Airway epithelial cell (primary cell): ENCODE measurements at places on chromosomes 16 and 17. TPM values are rescaled to one million over a fixed set of nuclear protein-coding genes. Genes with fewer than 3 reads are reported as not detected.

KCNH4 gene
- not detected in 2 replicates for total RNA-seq

SLFN5 gene
- total RNA-seq, result 18.0 and 18.5 TPM in 2 replicates

GRAP gene
- total RNA-seq, result 0.05 and 0.07 TPM in 2 replicates

CCNF gene
- 19.6 and 22.9 TPM in 2 replicates for total RNA-seq

KRT36 gene
- total RNA-seq, result not detected in 2 replicates

HEATR9 gene
- not detected in 2 replicates for total RNA-seq

CRHR1 gene
- total RNA-seq, result not detected in 2 replicates

TBC1D26 gene
- total RNA-seq, result not detected in 2 replicates

KRTAP1-1 gene
- not detected in 2 replicates for total RNA-seq

EFCAB5 gene
- total RNA-seq, result 0.07 TPM in 1 of 2 replicates, not detected in the other

EME2 gene
- 14.1 and 14.3 TPM in 2 replicates for total RNA-seq

MYH11 gene
- not detected in 2 replicates for total RNA-seq
